ENCODE measurements at places on chromosomes 1 and 21. TPM values are rescaled to one million over a fixed set of nuclear protein-coding genes. Genes with fewer than 3 reads are reported as not detected.

DNA sequence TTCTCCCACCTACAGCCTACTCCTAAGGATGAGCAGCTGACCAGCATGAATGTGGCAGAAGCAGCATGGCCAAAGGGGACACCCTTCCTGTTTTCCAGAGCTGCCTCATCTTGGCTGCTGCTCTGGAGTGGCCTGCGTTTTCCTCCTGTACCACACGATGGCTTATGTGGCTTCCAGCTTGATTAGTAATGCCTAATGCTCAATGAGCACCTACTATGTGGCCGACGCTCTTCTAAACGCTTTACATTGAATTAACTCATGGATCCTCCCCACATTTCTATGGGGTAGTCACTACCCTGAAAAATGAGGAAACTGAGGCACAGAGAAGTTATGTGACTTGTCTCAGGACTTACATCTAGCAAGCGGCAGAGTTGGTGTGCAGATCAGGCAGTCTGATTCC lies 18.0 kb upstream of the SDHB start:
- DNase-seq, result no peak

SPRR2G gene
- not detected for total RNA-seq

- no peak for DNase-seq
These were observed 110.0 kb upstream of the VANGL1 start for GRCh38 chr1:115531631-115532264.

DNA sequence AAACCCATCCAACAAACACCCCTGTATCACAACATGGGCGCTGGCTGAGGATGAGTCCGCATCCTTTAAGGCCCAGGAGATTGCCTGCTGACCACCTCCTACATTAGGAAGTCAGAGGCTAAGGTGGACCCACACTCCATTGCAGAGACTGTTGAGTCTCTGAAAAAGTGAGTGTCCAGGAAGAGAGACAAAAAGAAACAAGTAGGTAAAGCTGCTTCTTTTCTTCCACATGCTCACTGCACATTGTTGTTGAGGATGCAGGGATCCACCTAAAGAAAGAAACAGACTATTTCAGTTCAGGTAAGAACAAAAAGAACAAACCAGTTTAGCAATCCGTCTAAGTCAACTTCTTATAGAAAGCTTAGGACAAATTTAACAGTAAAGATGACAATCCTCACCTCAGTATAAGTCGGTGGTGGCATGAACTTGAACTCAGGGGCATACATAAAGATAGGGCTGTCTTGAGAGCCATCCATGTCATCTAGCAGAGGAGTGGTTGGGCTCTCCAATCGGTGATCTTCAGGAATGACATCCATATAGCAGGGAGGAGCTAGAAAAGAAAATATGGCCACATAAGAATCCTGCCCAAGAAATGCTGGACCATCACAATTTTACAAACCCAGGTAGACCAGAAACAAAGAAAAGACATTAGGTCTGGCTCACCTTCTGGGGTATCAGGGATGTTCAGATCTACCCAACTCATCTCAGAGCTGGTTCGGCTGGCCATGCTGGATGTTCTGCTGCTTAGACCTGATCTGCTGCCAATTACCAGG lies 2.6 kb downstream of the TXNIP start:
- no peak for DNase-seq

- no peak for DNase-seq
These were observed 82.8 kb downstream of the PLPPR5 start for GRCh38 chr1:98921817-98922216.

PLA2G2D gene
- total RNA-seq, result not detected

RXFP4 gene
- 0.19 TPM for total RNA-seq
